ENCODE measurements at places on chromosomes 7 and 10. TPM values are rescaled to one million over a fixed set of nuclear protein-coding genes. Genes with fewer than 3 reads are reported as not detected.
A peak's percentile ranks its signal among the peaks of the same experiment; 100 is the strongest.

Gene FAM13C
- total RNA-seq: 66.1 TPM

Gene TYW1B
- total RNA-seq: 3.9 TPM

- DNase-seq: no peak
Observed at GRCh38 chr7:64868499-64868898, 34.6 kb upstream of the ZNF273 start.

- no peak for DNase-seq
Observed at GRCh38 chr10:17278607-17279240, 50.7 kb downstream of the VIM start.

- peak; percentile 76 for DNase-seq
Observed at GRCh38 chr10:17643339-17643754, 604 bp upstream of the STAM start.

DNA sequence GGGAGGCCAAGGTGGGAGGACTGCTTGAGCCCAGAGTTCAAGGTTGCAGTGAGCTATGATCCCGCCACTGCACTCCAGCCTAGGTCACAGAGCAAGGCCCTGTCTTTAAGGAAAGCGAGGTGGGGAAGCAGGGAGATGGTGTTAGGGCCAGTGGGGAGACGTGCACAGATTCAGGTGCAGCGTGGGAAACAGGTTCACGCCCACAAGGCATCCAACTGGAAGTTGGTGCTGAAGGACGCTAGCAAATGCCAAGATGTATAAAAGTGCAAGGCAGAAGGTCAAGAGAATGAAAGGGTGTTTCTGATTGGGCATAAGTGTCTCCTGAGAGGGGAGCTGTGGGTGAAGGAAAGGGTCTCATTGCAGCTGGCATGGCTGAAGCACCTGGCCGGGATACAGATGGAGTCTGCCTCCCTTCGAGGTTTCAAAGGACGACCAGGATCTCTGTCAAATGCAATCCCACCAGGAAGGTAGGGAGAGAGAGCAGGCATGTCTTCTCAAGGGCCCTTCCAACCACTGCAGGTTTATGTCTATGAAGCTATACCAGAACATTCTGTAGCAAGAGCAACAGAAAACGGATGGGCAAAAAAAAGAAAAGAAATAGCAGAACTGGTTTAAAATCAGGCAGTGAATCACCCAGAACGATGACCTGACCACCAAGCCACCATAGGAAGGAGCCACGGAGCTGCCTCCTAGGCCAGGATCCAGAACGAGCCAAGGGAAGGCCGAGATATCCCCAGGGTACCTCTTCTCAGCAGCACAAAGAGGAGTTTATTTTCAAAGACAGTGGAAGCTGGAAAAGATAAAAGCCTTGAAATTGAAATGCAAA, 43.2 kb downstream of the GSDME start:
- DNase-seq: no peak

- DNase-seq: no peak
Observed at GRCh38 chr7:1060315-1061072, 16.1 kb downstream of the GPR146 start.

Gene SLC26A3
- 0.54 TPM for total RNA-seq

GRCh38 chr10:71278691-71279588, 40.1 kb upstream of the SLC29A3 start:
- DNase-seq: no peak

- DNase-seq: no peak
Observed at GRCh38 chr7:115479448-115479847, 551.1 kb downstream of the TFEC start.

DNA sequence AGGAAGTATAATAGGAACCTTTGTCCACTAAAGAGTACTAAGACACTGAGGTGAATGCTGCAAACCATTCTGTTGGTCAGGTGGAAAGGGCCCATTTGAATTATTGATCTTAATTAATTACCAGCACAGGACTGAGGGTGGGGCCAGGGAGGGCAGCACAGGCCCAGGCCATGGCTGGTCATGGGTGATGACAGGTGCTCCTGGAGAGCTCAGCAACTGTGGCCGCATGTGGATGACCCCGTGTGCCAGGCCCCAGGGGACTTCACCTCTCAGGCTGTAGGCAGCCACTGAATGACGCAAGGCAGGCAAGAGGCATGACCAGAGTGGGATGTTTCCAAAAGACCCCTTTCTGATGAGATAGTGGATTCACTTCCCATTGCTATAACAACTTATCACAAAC, 54.2 kb downstream of the HECW1 start:
- DNase-seq: no peak

GRCh38 chr10:43867113-43867512, 218.4 kb upstream of the ZNF32 start:
- no peak for DNase-seq

GRCh38 chr7:133857376-133858119, 269.6 kb upstream of the LRGUK start:
- no peak for DNase-seq
